Subcutaneous preadipocyte (primary cell): ENCODE measurements at places on chromosomes 3 and 15. TPM values are rescaled to one million over a fixed set of nuclear protein-coding genes. Genes with fewer than 3 reads are reported as not detected.

The AADAC gene
- total RNA-seq: under 0.01 TPM in 1 of 2 replicates, not detected in the other

The TF gene
- total RNA-seq: under 0.01 TPM in 2 replicates

The SH2D7 gene
- total RNA-seq: not detected in 2 replicates

The GRAMD1C gene
- total RNA-seq: 0.73 and 1.8 TPM in 2 replicates

The MORF4L1 gene
- 192 and 241 TPM in 2 replicates for total RNA-seq

The INKA1 gene
- 6.2 and 6.6 TPM in 2 replicates for total RNA-seq

The PPP1R14D gene
- total RNA-seq: not detected in 2 replicates

The MELTF gene
- total RNA-seq: 4.5 and 7.3 TPM in 2 replicates

The SH3GL3 gene
- under 0.01 and 0.20 TPM in 2 replicates for total RNA-seq

The AGTR1 gene
- total RNA-seq: 2.7 and 7.3 TPM in 2 replicates

The IQCF6 gene
- not detected in 2 replicates for total RNA-seq

The GTF2A2 gene
- 19.1 and 28.3 TPM in 2 replicates for total RNA-seq
